ENCODE measurements at places on chromosomes 12 and 14.

DNA sequence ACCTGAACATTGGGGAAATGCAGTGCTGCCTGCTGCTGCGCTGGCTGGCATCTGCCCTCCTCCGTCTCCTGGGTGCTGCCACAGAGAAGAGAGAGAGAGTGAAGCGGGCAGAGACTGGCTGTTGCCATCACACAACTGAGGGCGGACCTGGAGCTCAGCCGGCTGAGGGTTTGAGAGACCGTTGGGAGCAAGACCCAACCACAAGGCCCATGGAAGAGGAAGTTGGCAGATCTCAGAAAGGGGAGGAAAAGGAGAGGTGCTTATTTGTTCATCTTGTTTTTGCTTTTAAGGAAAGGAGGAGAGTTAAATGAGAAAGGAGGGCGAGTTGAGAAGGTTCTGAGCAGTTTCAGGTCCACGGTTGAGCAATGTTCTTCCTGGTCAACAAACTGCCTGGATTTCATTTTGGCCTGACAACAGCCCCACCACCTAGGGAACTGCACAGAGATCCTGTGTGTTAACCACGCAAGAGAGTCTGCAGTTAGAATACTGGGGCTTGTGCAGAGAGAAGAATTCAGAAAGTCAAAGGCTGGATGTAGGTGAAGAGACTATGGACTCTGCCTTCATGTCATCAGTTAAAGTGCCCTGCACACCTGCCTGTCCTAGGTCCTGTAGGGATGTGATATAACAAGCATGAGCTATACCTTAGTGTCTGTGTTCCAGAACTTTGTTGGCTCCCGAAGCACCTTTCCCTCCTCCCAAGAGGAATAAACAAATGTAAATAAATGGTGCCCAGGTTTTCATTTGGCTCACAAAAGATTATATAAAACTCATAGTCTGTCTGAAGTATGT lies 124.6 kb downstream of the ETV6 start:
- DNase-seq: no peak

GRCh38 chr12:50006754-50007442 lies 18.4 kb downstream of the RACGAP1 start:
- no peak for DNase-seq

- no peak for DNase-seq
These were observed 1013.1 kb upstream of the TMEM132C start for GRCh38 chr12:127253797-127254327.

- no peak for DNase-seq
These were observed 455.6 kb downstream of the ZFP36L1 start for GRCh38 chr14:68337279-68337678.

DNA sequence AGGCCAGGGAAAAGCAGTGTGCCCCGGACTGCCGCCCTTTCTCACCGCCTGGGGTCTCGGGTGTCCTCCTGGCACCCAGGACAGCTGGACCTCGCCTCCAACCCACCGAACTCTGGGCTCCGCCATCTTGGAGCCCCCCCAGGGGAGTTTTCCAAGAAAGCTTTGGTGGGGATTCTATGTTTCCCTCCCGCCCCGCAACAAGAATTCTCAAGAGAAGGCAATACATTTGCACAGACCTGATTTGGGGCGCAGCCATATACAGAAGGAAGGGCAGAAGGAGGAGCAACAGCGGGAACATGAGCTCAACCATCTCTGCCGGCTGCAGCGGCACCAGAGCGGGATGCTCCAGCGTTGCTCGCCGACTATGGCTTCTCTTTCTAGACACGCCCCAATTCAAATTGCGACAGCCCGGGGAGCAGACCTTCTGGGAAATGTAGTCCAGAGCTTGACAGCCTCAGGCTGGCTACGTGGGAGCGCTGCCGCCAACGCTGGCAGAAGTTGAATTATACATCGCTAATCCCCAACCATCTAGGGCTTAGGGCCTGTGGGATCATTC lies at the start of gene RDH11:
Gene RDH11 (minus strand): TSS at position 371 of the 556 bp plus-strand sequence. CDS start 61 bp downstream, at position 310.
- DNase-seq: peak; percentile 56

GRCh38 chr14:65849091-65849490 lies 436.6 kb downstream of the FUT8 start:
- no peak for DNase-seq

Measured in glomerular endothelial cell (primary cell).